Adipocyte (in vitro differentiated cells): ENCODE measurements at places on chromosomes 1 and 21.
A peak's percentile ranks its signal among the peaks of the same experiment; 100 is the strongest.

DNA sequence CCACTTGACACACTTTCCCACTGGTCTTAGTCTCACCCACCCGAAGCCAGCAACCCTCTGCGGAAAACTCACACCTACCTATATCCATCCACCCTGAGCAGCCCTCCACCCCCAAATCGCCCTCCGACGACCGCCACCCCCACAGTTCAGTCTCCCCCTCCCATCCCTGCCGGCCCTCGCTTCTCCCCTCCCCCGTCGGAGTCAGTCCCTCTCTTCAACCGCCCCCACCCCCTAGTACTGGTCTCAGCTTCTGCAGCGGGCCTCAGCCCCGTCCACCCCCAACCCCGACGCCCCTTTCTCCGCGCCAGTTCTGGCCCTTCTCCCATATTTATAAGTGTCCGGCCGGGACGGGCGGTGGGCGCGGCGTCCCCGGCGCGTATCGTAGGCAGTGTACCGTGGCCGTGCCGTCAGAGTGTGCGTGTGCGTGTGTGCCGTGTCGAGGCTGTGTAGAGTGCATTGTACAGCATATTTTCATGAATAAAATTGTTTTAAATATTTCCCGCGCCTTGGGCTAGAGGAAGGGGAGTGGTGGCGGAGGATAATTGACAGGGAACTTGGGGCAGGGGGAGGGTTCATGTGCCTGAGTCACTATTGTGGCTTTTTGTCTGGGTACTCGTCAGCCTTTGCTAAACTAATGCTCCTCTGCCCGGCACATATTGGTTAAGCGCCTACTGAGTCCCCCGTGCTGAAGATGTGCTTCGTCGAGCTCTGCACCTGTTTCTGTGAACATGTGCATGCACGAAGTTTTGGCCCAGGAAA is 22.0 kb downstream of the FOXO6 start:
- DNase-seq = peak; percentile 56

DNA sequence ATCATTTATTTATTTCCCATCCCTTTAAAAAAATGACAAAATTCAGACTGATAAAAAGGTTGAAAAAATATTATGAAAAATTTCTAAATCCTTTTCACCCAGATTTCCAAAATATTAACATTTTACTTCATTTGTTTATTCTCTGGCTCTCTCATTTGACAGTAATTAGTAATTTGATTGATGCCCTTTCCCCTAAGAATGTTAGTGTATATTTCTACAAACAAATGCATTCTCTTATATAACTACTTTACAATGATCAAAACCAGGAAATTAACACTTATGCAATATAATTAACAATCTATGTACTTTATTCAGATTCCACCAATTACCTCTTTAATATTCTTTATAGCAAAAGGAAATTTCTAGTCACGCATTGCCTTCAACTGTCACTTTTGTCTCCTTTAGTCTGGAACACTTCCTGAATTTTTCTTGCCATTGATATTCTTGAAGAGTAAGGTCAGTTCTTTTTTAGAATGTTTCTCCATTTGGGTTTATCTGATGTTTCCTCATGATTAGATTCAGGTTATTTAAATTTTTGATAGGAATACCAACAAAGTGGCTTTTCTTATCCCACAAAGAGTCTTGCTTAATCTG is 3.9 kb downstream of the CD53 start:
- no peak for DNase-seq

GRCh38 chr1:147924813-147925212 is 3.4 kb upstream of the GPR89B start:
- DNase-seq = no peak

GRCh38 chr1:108708691-108709660 is 3.7 kb upstream of the FNDC7 start:
- no peak for DNase-seq

DNA sequence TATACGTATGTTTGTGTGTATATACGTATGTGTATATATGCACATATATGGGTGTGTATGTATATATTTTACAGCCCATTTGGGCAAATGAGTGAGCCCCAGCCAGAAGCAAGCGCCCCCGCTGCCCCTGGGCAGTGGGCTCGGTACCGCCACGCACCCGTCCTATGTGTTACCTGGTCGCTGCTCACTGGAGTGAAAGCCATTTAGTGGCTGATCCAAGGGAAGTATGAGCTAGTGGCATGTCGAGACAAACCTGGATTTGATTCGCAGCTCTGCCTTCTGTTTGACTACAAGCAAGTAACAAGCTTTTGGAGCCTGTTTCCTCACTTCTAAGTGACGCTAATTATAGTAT is 35.8 kb upstream of the JAK1 start:
- no peak for DNase-seq

- no peak for DNase-seq
Measured at GRCh38 chr1:161021970-161022353, 1.0 kb upstream of the F11R start.

- DNase-seq = no peak
Measured at GRCh38 chr1:192395895-192396294, 79.1 kb downstream of the RGS21 start.
